MCF 10A (cell line): ENCODE measurements at places on chromosomes 6 and 20. TPM values are rescaled to one million over a fixed set of nuclear protein-coding genes. Genes with fewer than 3 reads are reported as not detected.

Gene FRS3
- 3.9 and 5.3 TPM in 2 replicates for total RNA-seq

Gene ASIP
- not detected in 2 replicates for total RNA-seq

Gene TGM2
- total RNA-seq: 0.76 and 1.5 TPM in 2 replicates

Gene HDGFL1
- total RNA-seq: not detected in 2 replicates

Gene ANGPT4
- total RNA-seq: not detected in 2 replicates

Gene RAD21L1
- not detected in 2 replicates for total RNA-seq

Gene LAMP5
- total RNA-seq: not detected in 2 replicates

Gene MRPL14
- total RNA-seq: 47.6 and 66.8 TPM in 2 replicates

Gene ZNF311
- total RNA-seq: 3.6 and 5.0 TPM in 2 replicates

Gene TDRD6
- 0.56 and 0.66 TPM in 2 replicates for total RNA-seq

Gene COL11A2
- total RNA-seq: 0.91 and 1.5 TPM in 2 replicates

Gene CALHM6
- not detected in 2 replicates for total RNA-seq

- DNase-seq: no peak
Measured at GRCh38 chr6:111676383-111676782, 70.7 kb upstream of the TRAF3IP2 start.

GRCh38 chr6:159257846-159258245 lies 88.6 kb downstream of the FNDC1 start:
- DNase-seq: peak; percentile 4

- DNase-seq: peak; percentile 53
Measured at GRCh38 chr6:47832386-47833100, 50.7 kb downstream of the OPN5 start.

DNA sequence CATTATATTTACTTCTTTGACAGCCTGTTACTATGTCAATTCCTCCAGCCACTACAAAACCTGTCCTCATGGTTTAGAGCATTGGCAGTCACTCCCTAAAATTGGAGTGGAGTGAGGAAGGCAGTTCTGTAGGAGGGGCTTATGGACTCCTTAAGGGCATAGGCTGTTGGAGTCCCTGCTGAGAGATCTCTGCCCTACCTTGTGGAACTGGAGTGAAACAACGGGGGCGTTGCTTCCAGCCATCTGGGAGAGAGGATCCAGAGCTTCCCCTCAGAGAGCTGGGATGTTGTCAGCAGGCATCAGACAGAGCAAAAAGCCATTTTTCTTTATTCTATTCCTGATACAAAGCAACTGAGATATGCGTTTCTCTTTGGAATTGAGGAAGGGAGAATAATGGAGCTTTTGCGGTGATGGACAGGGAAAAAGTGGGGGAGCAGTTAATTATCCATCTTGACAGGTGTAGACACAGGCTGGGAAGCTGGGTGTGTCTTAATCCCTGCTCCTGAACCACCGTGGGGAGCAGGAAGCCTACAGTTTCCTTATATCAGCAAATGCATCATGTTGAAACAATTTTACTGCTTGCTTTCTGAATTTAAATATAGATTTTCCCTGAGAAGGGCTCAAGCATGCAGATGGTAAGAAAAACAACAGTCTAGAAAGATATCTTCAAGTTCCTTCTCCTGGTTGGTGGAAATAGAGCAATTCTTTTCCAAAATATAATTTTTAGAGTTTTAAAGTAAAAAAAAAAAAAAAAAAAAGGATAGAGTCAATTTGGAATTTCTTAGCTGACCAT lies 402.5 kb downstream of the PLCB1 start:
- no peak for DNase-seq

DNA sequence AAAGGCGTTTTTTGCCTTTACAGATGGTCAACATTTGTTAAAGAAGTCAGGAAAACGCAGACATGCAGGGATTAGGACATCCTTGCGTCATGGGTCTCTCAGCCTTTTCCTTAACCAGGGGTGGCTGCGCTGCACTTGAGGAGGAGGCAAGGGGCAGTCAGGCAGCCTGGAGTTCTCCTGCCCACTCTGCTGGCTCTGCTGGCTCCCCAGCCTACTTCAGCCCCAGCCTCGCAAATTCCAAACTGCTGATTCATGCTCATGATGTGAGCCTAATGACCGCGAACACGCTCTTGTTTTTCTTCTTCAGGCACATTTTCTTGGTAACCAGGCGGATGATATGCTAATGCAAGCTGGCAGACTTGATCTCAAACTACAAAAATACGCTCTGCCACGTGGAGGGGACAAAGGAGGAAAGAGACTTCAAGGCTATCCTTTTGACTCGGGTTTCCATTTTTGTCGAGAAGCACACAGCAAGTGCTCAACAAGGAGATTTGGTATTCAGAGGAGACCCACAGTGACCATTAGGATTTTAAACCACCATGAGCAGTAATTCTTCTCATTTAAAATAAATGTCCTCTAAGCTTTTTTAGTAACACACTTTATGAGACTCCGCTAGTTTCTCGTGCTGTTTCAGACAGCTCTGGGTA lies 290.3 kb upstream of the STXBP5 start:
- peak; percentile 97 for DNase-seq

DNA sequence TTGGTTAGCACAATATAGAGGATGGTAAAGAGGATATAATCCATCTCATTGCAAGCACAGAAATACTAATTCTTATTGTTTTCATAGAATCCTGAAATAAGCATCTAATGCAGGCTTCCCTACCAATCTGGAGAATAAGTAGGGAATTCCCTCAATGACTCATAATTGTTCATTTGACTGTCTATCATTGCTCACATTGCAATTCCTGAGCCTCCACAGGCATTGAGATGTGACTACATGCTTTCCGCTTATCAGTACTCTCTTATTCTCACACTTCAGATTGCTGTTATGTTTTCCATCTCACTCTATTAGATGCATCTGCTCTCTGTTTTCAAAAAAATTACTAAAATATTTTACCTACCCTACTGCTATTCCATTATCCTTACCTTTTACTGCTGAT lies 216.2 kb upstream of the PRSS16 start:
- peak; percentile 50 for DNase-seq

GRCh38 chr20:11338496-11339306 lies 579.0 kb upstream of the BTBD3 start:
- DNase-seq: no peak

- peak; percentile 74 for DNase-seq
Measured at GRCh38 chr20:45946149-45946970, 11.9 kb downstream of the PCIF1 start.

DNA sequence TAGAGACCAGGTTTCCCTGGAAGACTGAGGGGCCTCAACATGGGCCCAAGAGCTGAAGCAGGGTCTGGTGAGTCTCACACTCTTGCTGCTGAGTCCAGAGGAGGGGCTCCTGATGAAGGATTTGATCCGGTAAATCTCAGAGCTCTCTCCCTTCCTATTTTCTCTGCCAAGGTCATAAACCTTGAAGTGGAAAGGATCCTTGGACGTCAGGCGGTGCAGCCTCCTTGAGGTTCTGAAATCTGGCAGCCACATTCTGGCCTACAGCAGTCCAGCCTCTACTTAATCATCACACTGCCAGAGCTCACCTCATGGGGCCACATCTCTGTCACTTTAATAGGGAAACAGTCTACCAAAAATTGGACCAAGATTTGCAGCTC lies 24.0 kb downstream of the ACSS1 start:
- no peak for DNase-seq

GRCh38 chr20:2206957-2207769 lies 88.6 kb upstream of the TGM3 start:
- DNase-seq: peak; percentile 64

DNA sequence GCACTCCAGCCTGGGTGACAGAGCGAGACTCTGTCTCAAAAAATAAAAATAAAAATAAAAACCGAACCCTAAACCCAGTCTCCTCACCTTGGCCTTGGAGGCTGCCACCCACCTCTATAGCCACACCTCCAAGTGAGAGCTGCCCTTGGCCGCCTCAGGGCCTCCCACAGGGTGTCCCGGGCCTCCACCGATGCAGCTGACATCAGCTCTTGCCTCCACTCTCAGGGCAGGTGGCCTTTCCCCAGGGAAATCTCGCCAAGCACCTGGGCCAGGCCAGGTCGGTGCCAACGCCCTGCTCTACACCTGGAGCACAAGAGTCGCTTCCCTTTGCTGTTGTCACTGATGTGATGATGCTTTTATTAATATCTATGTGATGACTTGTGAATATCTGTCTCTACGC lies 8.9 kb upstream of the MYL9 start:
- DNase-seq: no peak

- DNase-seq: no peak
Measured at GRCh38 chr6:156280065-156280464, 497.1 kb upstream of the ARID1B start.

DNA sequence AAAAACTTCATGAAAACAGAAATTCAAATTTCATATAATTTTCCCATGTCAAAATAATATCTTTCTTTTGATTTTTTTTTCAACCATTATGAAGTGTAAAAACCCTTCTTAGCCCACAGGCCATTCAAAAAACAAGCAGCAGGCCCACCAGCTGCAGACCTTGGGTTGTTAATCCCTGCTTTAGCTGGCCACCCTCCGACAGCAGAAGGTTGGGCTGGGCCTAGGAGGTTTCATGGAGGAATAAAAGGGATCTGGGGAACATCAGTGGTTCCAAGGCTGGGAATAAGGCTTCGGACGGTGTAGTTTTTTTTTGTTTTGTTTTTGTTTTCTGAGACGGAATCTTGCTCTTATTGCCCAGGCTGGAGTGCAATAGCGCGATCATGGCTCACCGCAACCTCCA lies 3.6 kb upstream of the HSP90AB1 start:
- DNase-seq: no peak

- peak; percentile 52 for DNase-seq
Measured at GRCh38 chr20:19074828-19075516, 137.5 kb upstream of the SLC24A3 start.

DNA sequence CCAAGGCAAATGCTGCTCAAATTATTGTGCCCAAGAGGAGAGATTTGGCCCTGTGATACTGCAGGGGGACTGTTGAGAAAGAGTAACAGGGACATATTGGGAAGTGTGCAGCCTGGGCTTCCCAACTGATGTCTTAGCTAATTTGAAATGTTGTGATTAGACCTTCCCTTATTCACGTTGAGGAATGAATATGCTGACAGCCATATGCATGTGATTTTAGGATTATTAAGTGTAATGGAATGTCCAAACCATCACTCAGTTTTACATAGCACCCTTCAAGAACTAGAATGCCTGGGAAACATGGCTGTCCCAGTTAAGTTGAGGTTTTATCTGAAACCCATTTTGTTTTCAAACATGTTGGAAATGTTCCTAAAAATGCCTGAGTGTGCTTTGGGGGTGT lies 81.4 kb downstream of the CARMIL1 start:
- peak; percentile 17 for DNase-seq

DNA sequence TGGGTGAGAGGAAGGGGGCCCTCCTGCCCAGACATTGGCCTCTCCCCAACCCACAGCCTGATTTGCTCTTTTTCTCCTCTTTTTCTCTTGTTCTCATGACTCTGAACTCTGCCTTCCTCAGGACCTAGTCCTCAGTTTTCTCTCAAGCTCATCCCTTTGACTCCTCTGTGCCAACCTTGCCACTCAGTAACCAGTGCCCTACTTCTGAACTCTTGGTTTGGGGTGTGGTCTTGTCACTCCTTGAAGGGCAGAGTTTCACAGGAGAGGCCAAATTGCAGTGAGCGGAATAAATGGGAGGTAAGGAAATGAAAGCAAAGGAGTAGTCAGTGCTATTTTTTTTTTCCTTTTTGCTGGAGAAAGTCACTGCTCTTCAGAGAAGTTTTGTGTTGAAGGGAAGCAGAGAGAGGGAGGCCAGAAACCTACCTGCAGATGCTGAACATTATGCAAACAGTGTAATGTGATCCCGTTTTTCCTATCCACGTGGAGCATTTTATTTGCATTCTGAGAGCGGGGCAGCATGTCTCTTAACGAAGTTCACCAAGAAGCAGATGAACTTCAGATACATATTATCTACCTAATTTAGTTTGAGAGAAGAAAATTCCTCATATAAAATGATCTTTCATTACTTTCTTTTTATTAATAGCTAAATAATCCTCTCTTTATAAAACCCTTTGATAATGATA lies 26.9 kb downstream of the CFAP61 start:
- DNase-seq: no peak

- no peak for DNase-seq
Measured at GRCh38 chr6:143087856-143088255, 27.2 kb downstream of the AIG1 start.

DNA sequence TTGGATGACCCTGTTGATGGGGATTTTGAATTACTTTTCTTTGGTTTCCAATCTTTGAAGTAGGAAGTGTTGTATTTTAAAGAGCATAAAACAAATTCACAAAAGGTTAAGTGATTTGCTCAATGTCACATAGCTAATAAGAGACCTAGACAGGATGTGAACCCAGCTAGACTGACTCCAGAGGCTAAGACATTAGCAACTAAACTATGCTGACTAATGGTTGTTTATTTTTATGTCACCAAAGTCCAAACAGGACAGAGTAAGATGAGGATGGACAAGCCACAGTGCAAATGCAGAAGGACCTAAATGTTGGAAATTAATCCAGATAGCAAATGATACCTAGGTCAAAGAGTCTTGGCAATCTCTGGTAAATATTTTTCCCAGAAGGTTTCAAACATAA lies 38.0 kb downstream of the OGFRL1 start:
- no peak for DNase-seq

- DNase-seq: peak; percentile 92
Measured at GRCh38 chr6:37222125-37222967, 35.2 kb upstream of the TBC1D22B start.

DNA sequence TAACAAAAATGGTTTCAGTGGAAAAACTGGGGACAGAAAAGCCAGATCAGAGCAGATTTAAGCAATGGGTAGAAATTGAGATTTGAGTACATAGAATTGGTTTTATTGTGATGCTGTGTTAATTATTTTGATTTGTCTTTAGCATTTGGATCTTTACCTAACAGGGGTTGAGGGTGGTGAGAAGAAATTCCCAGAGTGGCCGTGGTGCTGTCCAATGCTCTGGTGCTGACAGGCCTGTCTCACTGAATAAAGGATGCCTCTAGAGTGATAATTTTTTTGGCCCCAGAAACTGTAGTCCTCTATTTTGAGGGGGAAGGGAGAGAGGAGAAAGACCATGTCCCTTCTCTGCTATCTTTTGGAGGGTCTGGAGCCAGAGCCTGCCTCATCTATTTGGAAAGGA lies 79.1 kb downstream of the LYRM2 start:
- DNase-seq: peak; percentile 30

DNA sequence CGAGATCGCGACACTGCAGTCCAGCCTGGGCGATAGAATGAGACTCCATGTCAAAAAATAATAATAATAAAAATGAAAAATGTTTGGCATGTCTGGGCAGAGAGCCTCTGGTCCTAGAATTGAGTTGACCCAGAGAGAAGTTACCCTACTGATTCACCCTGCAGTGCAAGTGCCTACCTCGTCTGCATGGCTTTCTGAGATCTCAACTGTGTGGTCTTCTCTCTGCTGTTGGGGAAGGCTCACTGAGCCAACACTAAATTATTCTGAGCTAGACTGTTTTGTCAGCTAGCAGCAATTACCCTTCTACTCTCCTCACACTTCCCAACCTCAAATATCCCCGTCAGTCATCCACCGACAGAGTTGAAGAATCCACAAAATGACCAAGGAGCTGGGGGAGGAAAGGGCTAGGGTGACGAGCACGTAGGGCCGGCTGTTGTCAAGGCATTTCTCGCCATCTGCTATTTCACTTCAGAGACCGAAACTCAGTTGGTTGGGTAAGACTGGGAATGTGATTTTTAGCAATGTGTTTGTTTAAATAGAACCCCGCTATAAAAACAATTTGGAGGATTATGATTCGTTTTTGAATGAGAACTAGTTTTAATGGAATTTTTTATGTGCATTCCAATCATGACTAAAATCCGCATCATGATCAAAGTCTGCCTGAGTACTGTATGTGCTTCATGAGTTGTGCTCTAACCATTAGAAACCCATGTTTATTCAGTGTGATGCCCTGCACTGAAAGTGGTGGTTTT lies 9.4 kb downstream of the MAS1 start:
- peak; percentile 84 for DNase-seq

- no peak for DNase-seq
Measured at GRCh38 chr6:4611429-4612129, 164.6 kb upstream of the CDYL start.
